ENCODE measurements at places on chromosomes 13 and 19. TPM values are rescaled to one million over a fixed set of nuclear protein-coding genes. Genes with fewer than 3 reads are reported as not detected.

- no peak for DNase-seq
Measured at GRCh38 chr19:11784356-11784755, 14.0 kb upstream of the ZNF491 start.

Gene DNAAF3
- not detected for total RNA-seq

Gene AMH
- total RNA-seq = 0.35 TPM

DNA sequence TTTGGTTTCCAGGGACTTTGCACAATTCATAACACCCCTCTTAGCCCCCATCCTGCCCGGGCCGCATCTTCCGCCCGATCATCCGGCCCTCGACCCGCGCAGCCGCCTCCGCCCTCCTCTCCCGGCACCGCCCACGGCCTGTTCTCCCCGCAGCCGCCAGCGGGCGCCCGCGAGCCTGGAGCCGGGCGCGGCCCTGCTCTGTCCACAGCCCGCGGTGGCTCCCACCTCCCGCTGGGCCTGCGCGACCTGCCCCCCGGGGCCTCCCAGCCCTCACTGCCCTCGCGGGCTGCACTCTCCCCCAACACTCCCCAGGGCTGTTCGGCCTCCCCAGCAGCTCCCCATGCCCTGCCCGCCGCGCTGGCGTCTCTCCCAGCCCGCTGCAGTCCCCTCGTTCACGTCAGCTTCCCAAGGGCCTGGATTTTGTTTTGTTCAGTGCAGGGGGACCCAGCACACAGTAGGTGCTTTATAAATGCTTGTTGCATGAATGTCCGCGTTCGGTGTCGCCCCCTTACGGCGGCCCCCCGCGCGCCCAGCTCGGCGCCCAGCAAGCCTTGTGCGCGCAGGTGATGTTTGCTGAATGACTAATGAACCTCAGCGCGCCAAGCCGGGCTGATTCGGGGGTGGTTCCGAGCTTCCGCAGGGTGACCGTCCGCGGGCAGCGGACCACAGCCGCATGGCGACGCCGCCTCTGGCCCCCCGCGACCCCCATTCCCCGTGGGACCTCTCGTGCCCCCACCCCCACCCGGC lies 4.6 kb upstream of the APC2 start:
- peak; percentile 38 for DNase-seq

DNA sequence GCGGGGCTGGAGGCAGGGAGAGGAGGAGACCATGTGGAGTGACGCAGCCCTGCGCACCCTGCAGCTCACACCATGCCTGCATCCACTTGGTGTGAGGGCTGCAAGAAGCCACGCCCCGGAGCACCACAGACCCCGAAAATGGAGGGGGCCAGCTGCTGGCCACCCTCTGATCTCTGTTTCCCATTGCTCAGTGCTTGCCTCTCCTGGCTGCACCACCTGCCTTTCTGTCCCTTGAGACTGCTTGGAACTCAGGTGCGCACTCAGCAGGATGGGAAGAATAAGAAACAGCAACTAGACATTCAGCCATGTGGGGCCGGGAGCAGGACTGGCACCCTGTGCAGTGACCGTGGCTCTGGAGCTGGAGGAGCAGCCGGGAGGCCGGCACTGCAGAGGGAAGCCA lies 64.0 kb downstream of the ANKRD10 start:
- no peak for DNase-seq

GRCh38 chr13:36555151-36555986 lies 118.5 kb upstream of the SERTM1 start:
- DNase-seq = no peak

DNA sequence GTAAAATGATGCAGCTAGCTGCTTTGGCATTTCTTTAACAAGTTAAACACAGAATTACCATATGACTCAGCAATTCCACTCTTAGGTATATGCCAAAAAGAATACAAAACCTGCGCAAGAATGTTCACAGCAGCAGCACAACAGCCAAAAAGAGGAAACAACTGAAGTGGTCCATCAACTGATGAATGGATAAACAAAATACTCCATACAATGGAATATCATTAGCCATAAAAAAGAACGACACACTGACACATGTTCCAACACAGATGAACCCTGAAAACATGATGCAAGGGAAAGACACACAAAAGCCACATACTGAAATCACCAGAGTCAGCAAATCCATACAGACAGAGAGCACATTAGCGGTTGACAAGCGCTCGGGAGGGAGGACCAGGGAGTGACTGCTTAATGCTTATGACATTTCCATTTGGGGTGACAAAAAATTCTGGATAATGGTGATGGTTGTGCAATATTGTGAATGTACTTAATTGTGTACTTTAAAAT lies 3.0 kb downstream of the PCID2 start:
- no peak for DNase-seq

GRCh38 chr19:40671404-40671803 lies 19.0 kb downstream of the NUMBL start:
- DNase-seq = no peak

DNA sequence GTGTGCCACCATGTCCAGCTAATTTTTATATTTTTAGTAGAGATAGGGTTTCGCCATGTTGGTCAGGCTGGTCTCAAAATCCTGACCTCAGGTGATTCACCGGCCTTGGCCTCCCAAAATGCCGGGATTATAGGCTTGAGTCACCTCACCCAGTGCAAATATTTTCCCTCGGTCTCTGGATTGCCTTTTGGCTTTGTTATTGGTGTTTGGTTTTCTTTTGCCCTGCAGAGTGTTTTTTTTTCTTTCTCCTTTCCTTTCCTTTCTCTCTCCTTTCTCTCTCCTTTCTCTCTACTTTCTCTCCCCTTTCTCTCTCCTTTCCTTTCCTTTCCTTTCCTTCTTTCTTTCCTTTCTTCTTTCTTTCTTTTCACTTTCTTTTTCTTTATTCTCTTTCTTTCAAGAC lies 33.2 kb downstream of the KDM4B start:
- DNase-seq = no peak

GRCh38 chr19:46000491-46001246 lies 5.4 kb downstream of the CCDC61 start:
- DNase-seq = no peak

GRCh38 chr13:97896446-97896845 lies 57.0 kb upstream of the IPO5 start:
- no peak for DNase-seq

GRCh38 chr13:40874138-40874779 lies 84.8 kb downstream of the SLC25A15 start:
- DNase-seq = no peak

Gene DACT3
- 38.0 TPM for total RNA-seq

- no peak for DNase-seq
Measured at GRCh38 chr13:99902657-99903056, 68.9 kb downstream of the ZIC5 start.

Gene APLP1
- total RNA-seq = not detected

- no peak for DNase-seq
Measured at GRCh38 chr19:44776402-44777096, 1.1 kb upstream of the CBLC start.

- DNase-seq = no peak
Measured at GRCh38 chr13:48155848-48156247, 60.9 kb upstream of the MED4 start.

Gene FUT1
- total RNA-seq = 17.7 TPM

Gene PBX4
- total RNA-seq = 1.3 TPM

- DNase-seq = peak; percentile 88
Measured at GRCh38 chr19:46624958-46625661, at the start of gene PTGIR. Gene PTGIR (minus strand): TSS chr19:46625089. CDS start chr19:46624225, 864 bp downstream.

- DNase-seq = no peak
Measured at GRCh38 chr13:102572323-102572722, 24.5 kb upstream of the TPP2 start.

Gene IGSF23
- total RNA-seq = not detected

Gene PSG6
- not detected for total RNA-seq

DNA sequence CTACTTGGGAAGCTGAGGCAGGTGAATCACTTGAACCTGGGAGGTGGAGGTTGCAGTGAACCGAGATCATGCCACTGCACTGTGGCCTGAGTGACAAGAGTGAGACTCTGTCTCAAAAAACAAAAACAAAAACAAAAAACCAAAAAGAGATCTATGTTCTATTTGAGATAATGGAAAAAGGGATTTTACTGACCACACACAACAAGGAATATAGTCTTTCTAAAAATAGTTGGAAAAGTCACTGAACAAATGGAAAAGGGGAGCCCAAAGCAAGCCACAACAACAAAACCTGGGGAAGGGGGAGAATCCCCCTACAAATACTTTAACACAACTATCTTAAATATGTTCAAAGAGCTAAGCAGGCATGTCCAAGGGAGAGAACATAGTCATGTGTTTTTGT lies 37.3 kb downstream of the ZNF558 start:
- no peak for DNase-seq

DNA sequence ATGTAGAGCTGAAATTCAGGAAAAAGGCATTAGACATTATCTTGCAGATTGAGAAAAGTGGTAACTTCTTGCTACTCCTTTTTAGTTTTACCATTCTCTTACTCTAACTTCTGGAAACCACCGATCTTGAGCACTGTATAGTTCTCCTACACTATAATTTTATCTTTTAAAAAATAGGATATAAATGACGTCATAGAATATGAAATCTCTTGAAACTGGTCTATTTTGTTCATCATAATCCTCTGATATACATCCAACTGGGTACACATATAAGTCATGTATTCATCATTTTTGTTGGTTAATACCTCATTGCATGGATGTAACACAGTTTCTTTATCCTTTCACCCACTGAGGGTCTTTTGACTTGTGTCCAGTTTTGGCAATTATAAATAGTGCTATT lies 629.9 kb upstream of the PRR20A start:
- DNase-seq = no peak

- DNase-seq = no peak
Measured at GRCh38 chr19:6587093-6587820, 3.7 kb downstream of the CD70 start.

GRCh38 chr13:78606471-78607408 lies 3.4 kb upstream of the POU4F1 start:
- no peak for DNase-seq

Gene LILRA6
- total RNA-seq = not detected

Gene NDUFA7
- total RNA-seq = 8.8 TPM

GRCh38 chr13:20700288-20700687 lies 3.2 kb upstream of the IL17D start:
- DNase-seq = no peak

DNA sequence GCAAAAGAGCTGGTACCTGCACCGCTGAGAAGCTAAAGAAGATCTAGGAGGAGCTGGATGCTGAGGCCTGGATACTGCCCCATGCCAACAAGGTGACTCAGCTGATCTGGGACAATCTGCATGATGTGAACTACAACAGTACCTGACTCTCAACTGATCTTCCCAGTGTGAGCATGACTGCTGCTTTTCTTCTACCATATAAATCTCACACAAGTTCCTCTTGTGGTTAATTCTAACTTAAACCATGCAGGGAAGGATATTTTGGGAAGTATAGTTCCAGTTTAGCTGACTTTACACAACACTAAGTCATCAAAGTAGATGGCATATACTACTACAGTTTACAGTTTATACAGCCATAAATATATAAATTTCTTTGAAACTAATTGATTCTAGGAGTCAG lies 91.9 kb downstream of the SLAIN1 start:
- DNase-seq = no peak

Gene NCR1
- not detected for total RNA-seq

DNA sequence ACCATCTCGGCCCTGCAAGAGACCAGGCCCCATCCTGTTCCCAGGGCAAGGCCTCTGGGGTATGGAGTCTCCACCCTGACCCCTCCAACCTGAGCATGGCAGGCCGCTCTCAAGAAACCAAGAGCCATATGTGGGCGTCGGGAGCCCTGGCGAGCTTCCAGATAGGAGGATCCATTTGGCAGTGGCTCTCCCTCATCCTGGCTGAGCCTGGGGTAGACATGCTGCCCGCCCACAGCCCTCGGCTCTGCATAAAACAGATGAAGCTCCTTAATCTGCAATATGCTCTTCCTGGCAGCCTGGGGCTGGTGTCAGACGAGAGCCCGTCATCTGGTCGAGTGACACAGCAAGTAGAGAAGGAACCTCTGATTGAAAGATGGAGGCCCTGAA lies 6.1 kb downstream of the ATP13A1 start:
- DNase-seq = no peak

DNA sequence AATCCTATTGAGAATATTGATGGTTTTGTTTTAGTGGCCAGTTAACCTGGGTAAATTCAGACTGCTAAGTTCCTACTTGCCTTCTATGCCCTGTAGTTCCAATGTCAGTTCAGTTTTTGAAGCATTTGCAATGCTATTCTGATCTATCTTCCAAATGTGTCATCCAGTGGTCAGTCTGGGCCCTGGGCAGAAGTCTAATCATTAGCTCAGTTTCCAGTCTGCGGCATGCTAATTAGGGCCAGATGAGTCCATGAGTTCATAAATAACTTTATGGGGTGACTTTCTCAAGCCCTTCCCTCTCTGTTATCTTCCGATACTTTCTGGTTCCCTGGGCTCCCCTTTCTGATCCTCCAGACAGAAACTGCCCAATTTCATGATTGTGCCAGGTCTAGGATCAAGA lies 32.7 kb downstream of the FAM187B start:
- no peak for DNase-seq

DNA sequence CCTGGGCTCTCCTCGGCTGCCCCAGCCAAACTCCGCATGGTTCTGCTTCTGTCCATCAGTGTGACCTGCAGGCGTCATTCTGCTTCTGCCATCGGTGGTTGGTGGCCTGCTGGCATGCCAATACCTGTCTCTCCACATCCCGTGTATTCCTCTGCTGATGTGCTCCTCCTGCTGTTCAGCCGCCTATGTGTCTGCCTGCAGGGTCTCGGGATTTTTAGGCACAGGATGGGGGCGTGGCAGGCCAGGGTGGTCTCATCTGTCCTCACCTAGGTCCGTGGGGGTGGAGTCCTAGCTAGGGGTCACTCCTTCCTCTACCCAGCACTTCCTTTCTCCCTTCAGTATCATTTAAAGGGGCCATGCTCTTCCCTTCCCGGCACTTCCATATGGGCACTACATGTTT lies 33.0 kb upstream of the SGCG start:
- no peak for DNase-seq

Gene FAAP24
- 2.0 TPM for total RNA-seq

DNA sequence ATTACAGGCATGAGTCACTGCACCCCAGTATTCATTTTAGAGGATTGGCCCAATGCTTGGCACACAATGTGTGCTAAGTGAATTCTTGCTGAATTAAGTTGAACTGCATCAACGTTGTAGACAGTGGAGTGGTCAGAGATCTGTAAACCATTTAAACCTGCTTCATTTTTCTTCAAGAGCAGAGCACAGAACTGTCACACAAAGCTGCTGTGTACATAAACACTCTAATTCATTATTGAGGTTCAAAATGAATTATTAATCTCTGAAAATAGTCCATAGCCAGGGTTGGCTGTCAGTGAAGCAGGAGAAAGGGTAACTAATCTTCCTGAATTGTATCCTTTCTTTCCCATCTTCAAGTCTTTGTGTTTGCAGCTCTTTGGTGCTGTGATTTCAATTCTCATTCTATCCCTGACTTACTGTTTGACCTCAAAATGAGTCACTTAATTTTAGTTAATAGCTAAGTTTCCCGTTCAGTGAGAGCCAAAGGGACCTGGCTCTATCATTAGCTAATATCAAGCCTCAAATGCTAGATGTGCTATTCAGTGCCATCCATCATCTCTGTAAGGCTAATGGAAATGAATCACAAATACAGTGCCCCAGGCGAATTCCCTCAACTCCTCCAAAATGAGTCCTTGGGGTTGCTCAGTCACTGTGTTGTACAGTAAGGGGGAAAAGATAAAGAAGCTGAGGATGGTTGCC lies 77.0 kb upstream of the TSC22D1 start:
- DNase-seq = no peak

Gene MAG
- total RNA-seq = 0.91 TPM

Gene PRSS57
- total RNA-seq = not detected

GRCh38 chr13:20090349-20090748 lies 70.5 kb downstream of the GJA3 start:
- DNase-seq = no peak

GRCh38 chr19:39934584-39935363 lies at the start of gene FCGBP:
Gene FCGBP (minus strand): TSS chr19:39934634.
- DNase-seq = no peak
